Dorsolateral prefrontal cortex (tissue), 122 donors: ENCODE measurements at places on chromosomes 11 and 22. TPM values are rescaled to one million over a fixed set of nuclear protein-coding genes. Genes with fewer than 3 reads are reported as not detected.

- DNase-seq, result no peak
These were observed 829.7 kb upstream of the FAT3 start for GRCh38 chr11:91394727-91395414.

GRCh38 chr11:86492370-86493010, 117.8 kb downstream of the CCDC81 start:
- no peak for DNase-seq

DNA sequence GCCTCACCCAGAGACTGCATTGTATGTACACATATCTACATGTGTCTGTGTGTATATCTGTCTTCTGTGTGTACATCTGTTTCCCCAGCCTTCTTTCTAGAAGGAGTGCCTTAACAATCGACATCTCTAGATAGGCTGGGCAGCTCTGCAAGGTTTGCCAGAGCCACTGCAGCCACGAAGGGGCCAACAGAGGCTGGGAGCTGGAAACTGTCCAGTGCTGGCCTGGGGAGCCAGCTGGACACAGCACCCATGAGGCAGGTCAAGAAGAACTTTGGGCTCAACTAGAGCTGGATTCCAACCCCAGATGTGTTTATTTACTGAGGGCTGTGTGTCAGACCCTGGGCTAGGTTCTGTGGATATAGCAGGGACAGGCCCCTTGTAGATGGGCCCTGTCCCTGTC, 3.3 kb downstream of the SGSM1 start:
- DNase-seq, result no peak

- DNase-seq, result no peak
These were observed at the start of gene APOBEC3H for GRCh38 chr22:39097098-39098020. APOBEC3H (plus strand) TSS chr22:39097244; CDS start chr22:39100279, 3,035 bp downstream.

GRCh38 chr11:110415081-110415480, 14.7 kb upstream of the FDX1 start:
- DNase-seq, result no peak

GRCh38 chr11:104075706-104076105, 39.3 kb downstream of the DDI1 start:
- no peak for DNase-seq

DNA sequence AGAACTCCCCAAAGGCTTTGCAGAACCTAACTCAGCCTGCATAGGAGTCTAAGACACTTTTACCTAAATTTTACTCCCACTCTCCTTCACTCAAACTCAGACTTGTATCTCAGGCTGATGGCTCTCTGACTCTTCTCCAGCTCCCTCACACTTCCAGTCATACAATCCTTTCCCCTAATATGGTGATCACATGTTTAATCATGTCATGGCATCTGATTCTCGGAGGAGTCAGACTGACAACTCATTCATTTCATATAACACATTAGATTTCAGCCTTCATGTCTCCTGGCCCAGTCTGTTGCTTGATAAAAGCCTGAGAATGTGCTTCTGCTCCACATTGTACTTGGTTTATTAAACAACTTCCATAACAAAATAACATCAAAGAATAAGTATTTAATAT, 1503.9 kb upstream of the TENM4 start:
- DNase-seq, result no peak

- DNase-seq, result no peak
These were observed 543.4 kb downstream of the BUD13 start for GRCh38 chr11:116229236-116229970.

DNA sequence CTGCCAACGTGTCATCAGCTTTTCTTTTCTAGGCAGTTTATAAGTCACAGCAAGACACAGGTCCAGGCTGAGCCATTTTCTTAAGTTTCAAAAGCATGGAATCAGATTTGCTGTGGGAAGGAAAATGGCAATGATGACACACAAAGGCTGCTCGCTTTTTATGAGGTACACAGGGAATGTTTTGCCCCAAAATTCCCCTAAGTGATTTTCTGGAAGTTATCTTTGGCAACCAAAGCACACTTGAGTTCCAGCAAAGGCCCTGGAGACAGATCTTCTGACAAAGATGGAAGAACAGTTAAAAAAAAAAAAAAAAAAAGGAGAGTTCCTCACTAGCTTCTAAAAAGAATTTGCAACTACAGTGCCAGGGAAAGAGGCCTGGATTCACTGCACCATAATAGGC, 260.8 kb downstream of the LARGE1 start:
- DNase-seq, result no peak

- DNase-seq, result no peak
These were observed 7.6 kb downstream of the KLHL35 start for GRCh38 chr11:75425422-75425821.

GRCh38 chr11:27692781-27693180, 7.5 kb downstream of the BDNF start:
- DNase-seq, result no peak

DNA sequence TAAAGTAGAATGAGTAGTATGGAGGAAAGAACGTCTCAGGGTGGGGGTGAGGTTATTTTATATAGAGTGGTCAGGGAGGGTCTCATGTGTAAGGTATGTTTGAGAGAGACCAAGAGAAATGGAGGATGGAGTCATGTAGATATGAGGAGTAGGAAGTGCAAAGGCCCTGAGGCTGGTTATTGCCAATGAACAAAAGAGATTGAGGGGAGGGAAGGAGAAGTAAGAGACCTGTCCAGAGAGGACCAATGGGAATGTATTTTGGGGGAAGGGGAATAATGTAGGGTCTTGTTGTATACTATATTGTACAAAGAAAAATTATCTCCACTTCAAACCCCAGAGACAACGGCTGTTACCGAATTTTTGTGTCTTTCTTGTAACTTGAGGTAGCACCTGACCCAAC, 9.8 kb downstream of the CTNND1 start:
- no peak for DNase-seq

Gene KCTD14
- total RNA-seq, result 1.7 TPM

Gene ADORA2A
- 12.9 TPM for total RNA-seq

Gene OR52A1
- 0.08 TPM for total RNA-seq

Gene NUP50
- total RNA-seq, result 45.0 TPM

Gene OR2D2
- 2.7 TPM for total RNA-seq
